CD4-positive, alpha-beta T cell (primary cell): ENCODE measurements at places on chromosomes 3 and 15.

DNA sequence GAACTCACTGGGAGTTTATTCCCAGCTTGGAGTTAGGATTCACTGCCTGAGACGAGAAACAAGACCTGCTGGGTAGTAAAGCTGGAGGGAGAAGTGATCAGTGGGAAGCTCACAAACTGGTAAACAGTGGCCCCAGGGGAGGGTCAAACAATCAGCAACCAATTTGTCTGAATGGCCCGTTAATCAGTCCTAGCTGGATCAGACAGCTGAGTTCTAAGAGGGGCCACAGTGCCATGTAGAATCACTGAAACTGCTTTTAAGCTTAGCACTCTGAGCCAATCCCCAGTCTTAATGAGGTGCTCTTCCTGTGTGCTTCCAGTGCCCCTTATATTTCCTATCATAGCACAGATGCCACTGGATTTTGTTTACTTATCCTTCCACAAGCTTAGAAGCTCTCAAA is 591.7 kb downstream of the RSL24D1 start:
- DNase-seq = no peak

DNA sequence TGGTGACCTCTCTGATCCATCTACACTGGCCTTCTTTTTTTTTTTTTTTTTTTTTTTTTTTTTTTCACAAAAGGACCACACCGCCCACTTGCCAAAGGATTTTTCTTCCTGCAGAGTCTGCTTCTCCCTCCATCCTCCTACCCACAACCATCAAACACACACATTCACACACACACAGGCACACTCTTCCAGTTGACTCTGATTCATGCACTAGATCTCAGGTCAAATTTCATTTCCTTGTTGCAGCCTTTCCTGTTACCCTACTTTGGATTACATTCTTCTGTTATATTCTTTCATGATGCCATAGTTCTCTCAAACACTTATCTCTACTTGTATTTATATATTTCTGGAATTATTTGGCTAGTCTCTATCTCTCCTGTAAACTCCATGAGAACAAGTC is 133.9 kb downstream of the STAC start:
- DNase-seq = no peak

DNA sequence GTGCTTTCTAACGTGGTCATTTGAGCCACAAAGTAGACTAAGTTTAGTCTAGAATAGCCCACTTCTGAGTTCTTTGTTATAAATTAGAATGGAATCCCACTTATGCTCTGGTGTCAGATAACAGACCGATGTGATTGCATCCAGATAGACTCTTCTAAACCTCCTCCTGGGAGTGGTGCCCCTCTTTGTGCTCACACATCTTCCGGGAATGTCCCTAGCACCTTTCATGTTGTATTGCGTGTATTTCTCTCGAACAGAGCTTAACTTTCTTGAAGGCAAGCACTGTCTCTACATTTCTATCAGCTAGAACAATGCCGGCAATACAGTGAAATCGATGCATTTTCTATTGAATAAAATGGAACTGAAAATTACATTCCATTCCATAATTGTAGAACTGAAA is 23.0 kb downstream of the CP start:
- DNase-seq = no peak

- DNase-seq = no peak
Observed at GRCh38 chr3:9070961-9071360, 107.7 kb upstream of the RAD18 start.

DNA sequence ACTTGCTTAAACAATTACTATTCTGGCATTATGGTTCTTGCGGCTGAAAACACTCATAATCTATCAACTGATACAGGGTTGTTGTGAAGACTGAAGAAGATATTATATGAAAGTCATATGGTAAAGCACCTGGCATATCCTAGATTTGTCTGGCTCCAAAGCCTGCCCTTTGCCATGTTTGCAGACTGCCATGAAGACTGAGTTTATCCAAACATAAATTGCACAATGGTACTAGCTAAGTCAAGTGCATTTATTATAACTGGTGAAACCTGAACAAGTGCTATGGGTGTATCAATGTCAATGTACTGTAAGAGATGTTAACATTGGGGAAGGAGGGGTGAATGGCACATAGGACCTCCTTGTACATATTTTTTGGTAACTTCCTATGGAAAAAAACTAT is 87.4 kb upstream of the MEX3B start:
- DNase-seq = no peak

DNA sequence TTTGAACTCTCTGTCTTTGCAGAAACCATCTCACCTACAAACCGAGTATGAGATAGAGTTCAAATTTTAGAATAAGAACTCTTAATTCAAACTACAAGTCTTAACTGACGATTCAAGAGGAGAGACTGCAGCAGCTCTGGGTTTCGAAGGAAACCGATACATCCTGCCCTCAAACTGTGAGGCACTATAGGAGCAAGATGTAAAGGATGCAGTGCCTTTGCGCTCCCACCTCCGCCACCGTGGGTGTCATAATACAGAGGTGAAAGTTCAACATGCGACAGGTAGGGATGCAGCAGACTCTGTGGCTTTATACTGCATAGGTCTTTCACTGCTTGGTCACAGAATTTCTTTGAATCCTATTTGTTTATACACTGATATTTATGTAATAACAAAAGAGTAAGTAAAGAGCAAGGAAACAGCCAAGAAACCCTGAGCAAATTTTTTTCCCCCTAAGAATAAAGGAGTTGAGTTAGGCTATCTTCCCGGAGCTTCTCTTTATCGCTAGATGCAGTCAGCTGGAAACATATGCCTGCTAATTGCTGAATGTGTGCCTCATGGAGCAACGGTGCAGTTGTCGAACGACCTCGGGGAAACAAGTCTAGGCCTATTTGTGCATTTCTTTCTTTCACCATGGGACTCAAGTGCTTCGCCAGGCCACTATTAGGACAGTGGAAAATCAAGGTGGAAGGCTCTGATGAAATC is 1097.6 kb upstream of the CFAP20DC start:
- peak; percentile 9 for DNase-seq

- DNase-seq = no peak
Observed at GRCh38 chr3:65786890-65787289, 251.8 kb downstream of the MAGI1 start.

GRCh38 chr15:89647191-89647851 is 7.9 kb downstream of the KIF7 start:
- peak; percentile 42 for DNase-seq

GRCh38 chr3:57512166-57512565 is 32.0 kb downstream of the DNAH12 start:
- DNase-seq = no peak

GRCh38 chr3:43365601-43366305 is 79.4 kb downstream of the SNRK start:
- no peak for DNase-seq

GRCh38 chr3:58521917-58522631 is 14.9 kb downstream of the ACOX2 start:
- DNase-seq = no peak

DNA sequence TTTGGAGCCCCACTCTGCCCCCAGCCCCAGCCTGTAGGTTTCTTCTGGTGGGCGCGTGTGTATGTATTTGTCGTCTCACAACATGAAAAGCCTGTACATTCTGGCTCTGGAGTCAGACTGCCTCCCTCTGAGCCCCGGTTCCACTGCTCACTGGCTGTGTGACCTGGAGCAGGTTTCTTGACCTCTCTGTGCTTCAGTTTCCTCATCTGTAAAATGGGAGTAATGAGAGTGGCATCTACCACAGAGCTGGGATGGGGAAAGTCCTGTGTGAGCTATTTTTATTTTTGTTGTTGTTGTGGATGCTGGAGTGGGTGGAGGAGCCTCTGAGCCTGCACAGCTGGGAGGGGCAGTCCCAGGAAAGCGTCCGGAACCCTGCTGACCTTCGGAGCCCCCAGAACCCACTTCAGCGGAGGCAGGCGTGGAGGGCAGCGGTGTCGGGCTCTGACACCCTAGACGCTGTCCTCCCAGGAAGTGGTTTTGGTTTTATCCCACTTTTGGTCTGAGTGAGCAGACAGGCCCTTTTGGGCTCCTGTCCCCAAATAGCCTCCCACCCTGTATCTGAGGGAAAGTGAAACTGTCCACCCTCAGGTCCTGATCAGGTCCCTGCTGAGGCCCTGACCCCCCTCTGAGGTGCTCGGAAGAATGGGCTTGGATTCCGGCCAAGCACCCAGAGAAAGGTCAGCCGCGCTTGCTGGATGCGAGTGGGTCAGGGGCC is 103.5 kb downstream of the CHSY1 start:
- no peak for DNase-seq

DNA sequence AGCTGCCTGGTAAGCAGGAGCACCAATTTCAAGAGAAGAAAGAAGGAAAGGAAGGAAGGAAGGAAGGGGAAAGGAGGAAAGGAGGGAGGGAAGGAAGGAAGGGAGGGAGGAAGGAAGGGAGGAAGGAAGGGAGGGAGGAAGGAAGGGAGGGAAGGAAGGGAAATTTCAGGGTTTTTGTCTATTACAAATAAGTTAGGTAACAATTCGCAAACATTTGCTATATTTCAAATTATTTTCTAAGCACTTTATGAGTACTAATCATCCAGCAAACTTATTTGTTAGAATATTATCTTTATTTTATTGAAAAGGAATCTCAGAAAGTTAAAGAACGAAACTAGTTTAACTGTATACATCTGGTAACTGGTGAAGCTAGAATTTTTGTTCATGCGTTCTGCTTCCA is 921.7 kb downstream of the TBL1XR1 start:
- no peak for DNase-seq

GRCh38 chr15:40314723-40315276 is 7.1 kb upstream of the PLCB2 start:
- DNase-seq = no peak

DNA sequence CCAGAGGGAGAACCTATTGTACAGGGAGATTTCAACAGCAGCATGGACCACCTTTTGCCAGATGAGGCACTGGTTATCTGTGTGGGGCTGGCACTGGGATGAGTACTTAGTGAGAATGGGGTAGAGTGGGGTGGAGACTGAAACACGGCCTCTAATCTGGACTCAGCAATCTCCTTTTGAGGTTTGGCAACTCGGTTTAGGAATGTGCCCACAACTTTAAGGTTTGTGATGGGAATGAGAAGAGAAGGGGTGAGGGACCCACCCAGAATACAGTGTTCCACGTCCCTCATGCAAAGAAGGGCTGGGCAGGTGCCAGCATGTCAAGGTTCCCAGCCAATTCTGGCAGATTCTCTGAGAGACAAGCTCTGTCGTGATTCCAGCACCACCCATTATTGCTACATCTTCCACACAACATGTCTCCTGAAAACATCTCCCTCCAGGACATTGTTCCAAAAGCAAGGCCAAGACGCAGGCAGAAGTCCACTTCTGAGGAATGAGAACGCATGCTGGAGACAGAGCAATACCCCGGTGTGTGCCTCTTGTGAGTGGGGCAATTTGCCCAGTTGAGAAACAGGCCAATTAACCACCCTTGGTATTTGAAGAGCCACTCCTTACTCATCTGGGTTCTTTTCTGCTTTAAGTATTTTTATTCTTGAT is 37.5 kb upstream of the CCR4 start:
- DNase-seq = no peak

GRCh38 chr3:143644370-143645089 is 203.7 kb downstream of the SLC9A9 start:
- no peak for DNase-seq

DNA sequence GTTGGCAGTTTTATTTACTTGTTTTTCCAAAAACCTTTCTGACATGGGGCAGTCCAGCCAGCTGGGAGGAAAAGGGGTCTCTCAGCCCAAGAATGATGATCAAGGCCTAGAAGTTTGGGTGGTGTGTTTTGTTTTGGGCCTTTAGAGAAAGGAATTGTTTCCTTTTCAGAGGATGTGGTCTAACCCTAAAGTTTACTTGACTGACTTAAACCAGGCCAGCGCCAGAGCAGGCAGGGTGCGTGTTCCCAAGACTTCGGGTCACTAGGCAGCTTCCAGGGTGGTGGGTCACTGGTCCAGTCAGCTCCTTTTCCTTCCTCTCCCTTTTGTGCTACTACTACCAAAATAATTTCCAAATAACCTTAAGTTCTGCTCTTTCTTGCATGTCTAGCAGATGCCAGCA is 4.9 kb downstream of the FLNB start:
- peak; percentile 41 for DNase-seq

DNA sequence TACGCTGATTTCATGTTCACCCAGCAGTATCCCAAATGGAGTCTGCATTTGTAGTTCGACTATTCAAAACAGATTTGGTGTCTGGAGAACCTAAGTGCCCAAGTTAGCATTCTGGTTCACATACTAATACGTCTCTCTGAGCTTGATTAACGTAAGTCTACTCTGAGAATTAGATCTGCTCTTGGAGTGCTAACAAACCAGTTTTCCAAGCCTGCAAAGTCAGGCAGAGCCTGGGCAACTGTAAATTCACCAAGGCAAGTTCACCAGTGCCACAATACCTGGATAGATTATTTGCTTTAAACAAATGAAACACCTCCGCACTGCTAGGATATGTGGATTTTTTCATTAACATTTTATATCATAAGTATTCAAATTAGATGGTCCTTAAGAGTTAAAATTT is 912.6 kb downstream of the ROBO1 start:
- DNase-seq = no peak

- no peak for DNase-seq
Observed at GRCh38 chr3:135155228-135155627, 360.2 kb downstream of the EPHB1 start.

GRCh38 chr15:73908030-73908821 is 18.0 kb upstream of the LOXL1 start:
- peak; percentile 73 for DNase-seq

- DNase-seq = no peak
Observed at GRCh38 chr15:47610736-47611135, 106.6 kb upstream of the SEMA6D start.

- peak; percentile 29 for DNase-seq
Observed at GRCh38 chr3:46860017-46860809, 3.0 kb downstream of the MYL3 start.

- DNase-seq = no peak
Observed at GRCh38 chr15:69320977-69321554, 22.4 kb downstream of the PAQR5 start.

DNA sequence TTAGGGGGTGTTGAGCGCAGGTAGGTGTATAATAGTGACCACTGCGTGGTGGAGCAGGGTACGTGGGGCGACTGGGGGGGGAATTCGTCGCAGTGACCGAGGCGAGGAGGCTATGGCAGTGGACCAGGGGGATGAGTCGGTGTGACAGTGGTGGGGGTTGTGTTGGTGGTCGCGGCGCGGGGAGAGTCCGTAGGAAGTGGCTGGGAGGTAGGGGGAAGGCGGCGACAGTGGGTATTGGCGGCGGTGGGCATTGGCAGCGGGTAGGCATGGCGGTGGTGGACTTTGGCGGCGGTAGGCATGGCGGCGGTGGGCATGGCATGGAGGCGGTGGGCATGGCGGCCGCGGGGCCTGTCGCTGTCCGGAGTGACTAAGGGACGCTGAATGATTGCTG is 739 bp downstream of the SNRPN start:
- peak; percentile 6 for DNase-seq

DNA sequence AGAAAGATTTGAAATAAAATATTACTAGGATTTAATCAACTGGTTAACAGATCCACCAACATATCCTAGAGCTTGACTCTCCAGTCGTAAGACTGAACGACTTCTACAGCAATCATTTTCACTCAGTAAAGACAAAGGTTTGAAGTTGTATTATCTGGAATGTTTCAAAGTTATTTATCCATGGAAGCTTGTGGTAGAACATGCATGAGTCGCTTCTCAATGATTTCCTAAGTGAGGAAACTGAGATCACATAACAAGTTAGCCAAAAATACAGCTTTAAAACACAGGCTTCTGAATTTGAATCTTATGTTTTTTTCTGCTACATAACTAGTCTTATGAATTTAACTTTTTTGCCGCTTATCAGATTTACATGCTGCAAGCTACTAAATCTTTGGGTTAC is 241.8 kb downstream of the FOXP1 start:
- no peak for DNase-seq

GRCh38 chr3:139629033-139629432 is 48.7 kb downstream of the NMNAT3 start:
- DNase-seq = no peak

- no peak for DNase-seq
Observed at GRCh38 chr3:125202197-125202596, 10.4 kb downstream of the SLC12A8 start.

GRCh38 chr3:94065819-94066480 is 3.1 kb downstream of the NSUN3 start:
- DNase-seq = no peak
